ENCODE measurements at places on chromosomes 13 and 19.

- peak; percentile 70 for DNase-seq
Observed at GRCh38 chr19:16586991-16587832, 15.0 kb upstream of the SLC35E1 start.

GRCh38 chr13:102589301-102589822, 7.4 kb upstream of the TPP2 start:
- no peak for DNase-seq

DNA sequence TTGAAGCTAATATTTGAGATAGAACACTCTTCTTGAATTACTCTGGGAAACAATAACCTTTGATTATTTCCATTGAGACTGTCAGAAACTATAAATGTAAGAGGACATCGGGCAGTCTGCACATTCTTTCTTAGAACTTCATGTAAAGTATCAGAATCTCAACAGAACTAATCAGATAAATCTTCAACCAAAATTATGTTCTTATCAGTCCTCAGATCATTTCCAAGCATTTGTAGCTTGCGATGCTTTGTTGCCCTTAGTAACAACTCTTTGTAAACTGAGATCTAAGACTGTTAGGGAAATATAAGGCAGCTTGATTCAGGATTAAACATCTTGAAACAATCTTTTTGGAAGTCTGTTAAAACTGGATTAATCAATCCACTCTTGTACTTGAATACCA, 70.3 kb downstream of the FNDC3A start:
- no peak for DNase-seq

DNA sequence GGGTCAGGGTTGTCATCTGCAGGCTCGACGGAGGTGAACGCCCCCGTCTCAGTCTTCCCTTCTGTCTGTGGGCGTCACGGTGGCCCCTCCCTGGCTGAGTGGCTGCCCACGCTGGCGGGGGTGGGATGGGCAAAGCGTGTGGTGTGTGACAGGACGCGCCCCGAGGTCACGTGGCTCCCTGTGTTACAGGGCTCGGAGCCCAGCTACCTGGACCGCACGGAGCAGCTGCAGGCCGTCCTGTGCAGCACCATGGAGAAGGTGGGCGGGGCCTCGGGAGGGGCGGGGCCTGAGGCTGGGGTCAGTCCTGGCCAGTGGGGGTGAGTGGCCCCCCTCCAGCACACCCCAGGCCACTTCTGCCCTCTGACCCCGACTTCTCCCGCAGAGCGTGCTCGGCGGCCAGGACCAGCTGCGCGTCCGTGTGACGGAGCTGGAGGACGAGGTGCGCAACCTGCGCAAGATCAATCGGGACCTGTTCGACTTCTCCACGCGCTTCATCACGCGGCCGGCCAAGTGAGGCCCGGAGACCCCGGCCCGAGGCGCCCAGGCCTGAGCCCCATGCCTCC, 6.3 kb upstream of the GRIN3B start:
- no peak for DNase-seq

DNA sequence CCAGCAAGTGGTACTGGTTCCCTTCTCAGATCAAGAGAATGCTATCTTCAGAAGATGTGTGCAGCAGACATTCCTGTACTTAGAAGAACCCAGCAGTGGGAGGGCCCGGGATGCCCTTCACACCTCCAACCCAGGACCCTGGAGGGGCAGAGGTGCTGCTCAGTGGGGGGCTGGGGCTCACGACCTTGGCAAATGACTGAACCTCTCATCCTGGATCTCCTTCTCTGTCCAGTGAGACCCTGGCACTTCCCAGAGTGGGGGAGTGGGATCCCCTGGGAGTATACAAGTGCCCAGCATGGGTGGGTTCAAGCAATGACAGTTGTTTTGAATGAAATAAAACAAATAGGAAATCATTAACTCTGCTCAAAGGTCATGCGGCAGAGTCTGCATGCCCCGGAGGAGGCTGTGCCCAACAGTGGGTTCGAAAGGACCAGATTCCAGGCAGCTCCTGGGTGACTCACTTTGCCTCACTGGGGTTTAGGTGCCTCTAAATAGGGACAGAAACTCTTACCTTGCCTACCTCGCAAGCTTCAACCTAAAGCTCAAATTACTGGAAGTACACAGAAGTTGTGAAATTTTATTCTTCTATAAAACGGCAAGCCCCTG, 26.9 kb downstream of the GGACT start:
- DNase-seq, result no peak

GRCh38 chr13:70090036-70090723, 17.4 kb upstream of the ATXN8OS start:
- DNase-seq, result no peak

DNA sequence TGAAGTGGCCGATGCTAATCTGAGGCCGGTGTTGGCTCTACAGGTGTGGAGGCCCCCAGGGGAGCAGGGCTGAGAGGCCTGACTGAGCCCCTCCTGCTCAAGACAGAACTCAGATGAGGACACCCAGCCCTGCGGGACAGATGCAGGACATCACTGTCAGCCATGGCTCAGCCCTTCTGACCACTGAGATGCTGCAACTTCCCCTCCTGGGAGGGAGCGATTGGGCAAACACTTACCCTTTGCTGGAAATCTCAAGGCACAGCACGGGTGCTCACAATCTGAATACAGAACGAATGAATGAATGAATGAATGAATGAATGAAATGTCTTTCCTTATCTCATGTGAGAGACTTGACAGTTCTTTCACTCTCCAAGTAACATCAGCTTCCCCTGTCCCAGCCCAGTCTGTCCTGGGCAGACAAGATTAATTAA, 3.5 kb upstream of the SIGLEC7 start:
- DNase-seq, result no peak

GRCh38 chr13:41203810-41204209, 9.4 kb upstream of the KBTBD7 start:
- DNase-seq, result no peak

DNA sequence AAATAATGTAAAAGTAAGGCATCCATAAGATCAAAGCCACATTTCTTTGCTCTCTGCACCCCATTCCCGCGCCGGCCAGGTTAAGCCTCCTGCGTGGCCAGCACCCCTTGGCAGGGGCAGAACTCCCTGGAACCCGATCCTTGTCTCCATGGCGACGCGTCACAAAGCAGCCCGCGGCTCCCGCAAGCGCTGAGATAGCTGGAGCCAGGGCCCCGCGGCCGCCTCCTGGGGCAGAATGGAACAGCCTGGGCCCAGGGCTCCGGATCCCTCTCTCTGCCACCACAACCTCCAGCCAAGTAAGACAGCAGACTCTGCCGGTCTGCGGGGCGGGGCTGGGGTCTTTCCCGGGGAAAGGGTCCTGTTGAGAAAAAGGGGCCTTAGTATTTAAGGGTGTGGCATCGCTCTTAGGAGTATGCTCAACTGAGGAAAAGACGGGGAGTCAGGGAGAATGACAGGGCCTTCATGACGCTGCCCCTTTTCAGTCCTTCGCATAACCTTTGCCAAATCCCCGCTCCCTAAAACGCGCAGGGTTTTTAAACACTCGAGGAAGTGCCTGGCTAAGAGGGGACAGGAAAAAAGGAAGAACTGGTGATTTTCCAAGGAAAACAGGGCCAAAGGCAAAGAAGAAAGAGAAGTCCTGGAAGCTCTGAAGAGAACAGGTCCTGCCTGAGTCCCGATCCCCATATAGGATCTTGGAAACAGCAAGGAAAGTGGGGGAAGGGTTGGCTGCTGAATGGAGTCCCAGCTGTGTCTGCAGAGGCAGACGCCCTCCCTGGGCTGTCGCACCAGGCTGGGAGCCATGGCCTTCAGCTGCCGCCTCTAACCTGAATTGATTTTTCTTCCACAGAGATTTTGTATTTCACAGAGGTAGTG, at the start of gene TEX26:
Gene TEX26 (plus strand): TSS at position 176 of the 873 bp plus-strand sequence. CDS start 60 bp downstream, at position 236.
- DNase-seq, result no peak

GRCh38 chr19:12946731-12947496, 1.3 kb downstream of the RAD23A start:
- DNase-seq, result no peak

- DNase-seq, result no peak
Observed at GRCh38 chr19:16445238-16446107, 26.3 kb downstream of the EPS15L1 start.

- DNase-seq, result no peak
Observed at GRCh38 chr13:72960114-72960513, 98.7 kb upstream of the KLF5 start.

DNA sequence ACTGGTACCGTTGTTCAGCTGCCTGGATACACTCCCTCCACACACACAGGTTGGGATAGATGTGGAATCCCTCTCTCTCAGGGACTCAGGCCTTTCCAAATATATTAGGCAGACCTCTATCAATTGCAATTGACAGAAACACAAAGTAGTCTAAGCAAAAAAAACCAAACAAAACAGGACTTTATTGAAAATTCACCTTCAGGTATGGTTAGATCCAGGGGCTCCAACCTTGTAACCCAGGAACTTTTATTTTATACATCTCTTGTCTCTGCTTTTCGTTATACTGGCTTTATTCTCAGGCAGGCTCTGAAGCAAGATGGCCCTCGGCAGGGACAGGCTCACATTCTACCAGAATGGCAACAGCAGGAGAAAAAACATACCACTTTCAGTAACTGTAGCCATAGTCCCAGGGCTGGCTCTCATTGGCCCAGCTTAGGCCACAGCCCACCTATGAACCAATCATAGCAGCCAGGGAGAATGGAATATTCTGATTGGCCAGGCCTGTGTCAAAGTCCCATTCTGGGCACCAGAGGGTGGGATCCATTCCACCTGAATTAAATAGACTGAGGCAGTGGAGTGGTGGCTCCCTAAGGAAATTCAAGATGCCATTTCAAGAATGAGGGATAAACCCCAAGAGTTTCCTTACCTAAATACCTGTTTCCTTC, 13.1 kb upstream of the CEACAM19 start:
- no peak for DNase-seq

GRCh38 chr19:7000816-7001215, 20.4 kb downstream of the MBD3L2B start:
- DNase-seq, result no peak

GRCh38 chr13:107375701-107376340, 807.9 kb upstream of the ARGLU1 start:
- DNase-seq, result no peak

DNA sequence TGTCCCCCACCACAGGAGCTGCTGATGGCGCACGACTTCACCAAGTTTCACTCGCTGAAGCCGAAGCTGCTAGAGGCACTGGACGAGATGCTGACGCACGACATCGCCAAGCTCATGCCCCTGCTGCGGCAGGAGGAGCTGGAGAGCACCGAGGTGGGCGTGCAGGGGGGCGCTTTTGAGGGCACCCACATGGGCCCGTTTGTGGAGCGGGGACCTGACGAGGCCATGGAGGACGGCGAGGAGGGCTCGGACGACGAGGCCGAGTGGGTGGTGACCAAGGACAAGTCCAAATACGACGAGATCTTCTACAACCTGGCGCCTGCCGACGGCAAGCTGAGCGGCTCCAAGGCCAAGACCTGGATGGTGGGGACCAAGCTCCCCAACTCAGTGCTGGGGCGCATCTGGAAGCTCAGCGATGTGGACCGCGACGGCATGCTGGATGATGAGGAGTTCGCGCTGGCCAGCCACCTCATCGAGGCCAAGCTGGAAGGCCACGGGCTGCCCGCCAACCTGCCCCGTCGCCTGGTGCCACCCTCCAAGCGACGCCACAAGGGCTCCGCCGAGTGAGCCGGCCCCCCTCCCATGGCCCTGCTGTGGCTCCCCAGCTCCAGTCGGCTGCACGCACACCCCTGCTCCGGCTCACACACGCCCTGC, 4.4 kb upstream of the NOP53 start:
- DNase-seq, result no peak

DNA sequence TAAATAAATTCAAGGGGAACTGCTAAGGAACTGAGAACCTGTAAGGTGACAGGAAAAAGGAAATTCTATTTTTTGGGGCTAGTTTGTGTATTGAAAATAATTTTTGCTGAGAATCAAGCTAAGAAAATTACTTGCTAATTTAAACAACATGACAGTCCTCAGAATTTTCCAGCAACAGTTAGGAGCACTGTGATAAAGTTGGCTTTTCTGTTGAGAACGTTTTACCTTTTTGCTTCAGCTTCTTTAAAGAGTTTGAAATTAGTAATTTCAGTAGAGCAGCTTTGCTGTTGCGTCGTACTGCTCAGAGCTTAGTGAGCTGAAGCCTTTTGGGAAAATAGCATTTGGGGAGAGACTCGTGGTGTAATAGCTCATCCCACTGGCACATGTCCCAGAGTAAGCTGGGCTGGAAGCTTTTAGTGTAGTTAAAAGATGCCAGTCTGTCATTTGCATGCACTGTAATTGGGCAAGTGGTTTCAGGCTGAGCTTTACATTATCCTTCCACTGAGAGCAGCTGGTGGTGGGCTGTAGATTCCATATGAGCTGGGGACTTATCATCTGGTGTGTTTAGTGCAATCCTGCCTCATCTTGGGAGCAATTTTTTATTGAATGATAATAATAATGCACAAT, 69.8 kb downstream of the LRCH1 start:
- no peak for DNase-seq

GRCh38 chr19:29678484-29679106, 13.3 kb downstream of the PLEKHF1 start:
- no peak for DNase-seq

DNA sequence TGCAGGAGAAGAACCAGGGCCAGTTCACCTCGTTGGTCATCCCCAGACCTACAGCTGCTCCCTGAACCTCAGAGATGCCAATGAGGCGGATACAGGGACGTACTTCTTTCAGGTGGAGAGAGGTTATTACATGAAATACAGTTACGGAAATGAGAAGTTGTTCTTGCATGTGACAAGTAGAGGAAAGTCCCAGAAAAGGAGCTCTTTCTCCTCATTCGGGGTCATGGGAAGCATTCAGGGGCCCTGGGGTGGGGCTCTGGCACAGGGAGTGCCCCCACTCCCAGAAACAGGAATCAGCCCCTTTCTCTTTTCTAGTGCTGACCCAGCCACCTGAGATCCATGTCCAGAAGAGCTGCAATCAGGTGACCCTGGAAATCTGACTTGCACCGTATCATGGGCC, 4.5 kb upstream of the SIGLEC9 start:
- no peak for DNase-seq

DNA sequence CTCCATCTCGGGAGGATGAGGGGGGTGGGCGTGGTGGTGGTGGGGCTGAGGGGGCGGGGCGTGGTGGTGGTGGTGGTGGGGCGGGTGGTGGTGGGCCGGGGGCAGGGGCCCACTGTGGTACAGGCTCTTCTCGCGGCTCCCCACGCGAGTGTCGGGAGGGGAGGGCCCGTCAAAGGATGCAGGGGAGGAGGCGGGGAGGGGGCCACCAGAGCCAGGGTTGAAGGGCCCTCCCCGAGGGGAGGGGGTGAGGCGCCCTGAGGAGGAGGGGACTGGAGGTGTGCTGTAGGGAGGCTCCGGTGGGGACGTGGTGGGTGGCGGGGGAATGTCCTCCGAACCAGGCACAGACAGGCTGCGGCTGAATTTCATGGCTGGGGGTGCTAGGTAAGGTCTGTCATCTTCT, 19.6 kb downstream of the C19orf81 start:
- DNase-seq, result no peak

DNA sequence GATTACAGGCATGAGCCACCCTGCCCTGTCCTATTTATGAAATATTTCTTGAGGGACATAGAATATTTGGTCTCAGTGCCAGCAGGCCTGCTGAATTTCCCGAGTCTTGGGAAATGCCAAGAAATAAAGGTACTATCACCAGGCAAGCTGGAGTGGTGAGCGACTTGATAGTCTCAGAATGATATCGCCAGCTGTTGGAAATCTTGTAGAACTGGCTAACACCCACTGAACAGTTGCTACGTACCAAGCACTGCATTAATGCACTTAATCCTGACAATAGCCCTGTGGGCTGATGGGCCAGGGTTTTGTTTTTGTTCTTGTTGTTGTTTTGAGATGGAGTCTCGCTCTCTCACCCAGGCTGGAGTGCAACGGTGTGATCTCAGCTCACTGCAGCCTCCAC, 42.2 kb upstream of the MRI1 start:
- no peak for DNase-seq

- peak; percentile 43 for DNase-seq
Observed at GRCh38 chr13:74132776-74133656, 1.2 kb downstream of the KLF12 start.

- DNase-seq, result no peak
Observed at GRCh38 chr13:73111331-73111730, 52.5 kb downstream of the KLF5 start.

- no peak for DNase-seq
Observed at GRCh38 chr13:78592584-78592983, 10.8 kb downstream of the POU4F1 start.

Data from activated CD4-positive, alpha-beta T cell treated with anti-CD3 and anti-CD28 coated beads, Interleukin-2, amount 50 U/mL, for 16 hours (primary cell).